CD4-positive, alpha-beta T cell (primary cell): ENCODE measurements at places on chromosomes 7 and 10. TPM values are rescaled to one million over a fixed set of nuclear protein-coding genes. Genes with fewer than 3 reads are reported as not detected.

The TET1 gene
- 1.5 TPM for total RNA-seq

The ZEB1 gene
- total RNA-seq: 134 TPM

- DNase-seq: no peak
These were observed 11.8 kb downstream of the CPED1 start for GRCh38 chr7:121000081-121000983.

DNA sequence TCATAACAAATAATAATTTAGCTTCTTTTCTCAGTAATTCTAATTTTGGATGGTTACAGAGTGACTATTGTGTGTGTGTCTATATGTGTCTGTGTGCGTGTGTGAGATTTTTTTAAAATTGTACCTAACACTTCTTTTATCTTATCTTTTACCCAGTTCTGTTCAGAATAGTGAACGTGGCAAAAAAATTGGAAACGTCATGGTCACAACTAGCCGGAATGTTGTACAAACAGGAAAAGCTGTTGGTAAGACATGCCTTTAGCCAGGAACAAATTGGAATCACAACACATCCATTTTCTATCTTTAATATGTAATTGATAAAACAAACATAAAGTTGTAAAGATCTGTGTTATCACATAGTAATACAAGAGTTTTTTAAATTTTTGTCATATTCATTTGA, 85.4 kb downstream of the AVL9 start:
- DNase-seq: no peak

- no peak for DNase-seq
These were observed 7.0 kb downstream of the EBF3 start for GRCh38 chr10:129956876-129957673.

- no peak for DNase-seq
These were observed 14.1 kb downstream of the CREM start for GRCh38 chr10:35140727-35141126.

DNA sequence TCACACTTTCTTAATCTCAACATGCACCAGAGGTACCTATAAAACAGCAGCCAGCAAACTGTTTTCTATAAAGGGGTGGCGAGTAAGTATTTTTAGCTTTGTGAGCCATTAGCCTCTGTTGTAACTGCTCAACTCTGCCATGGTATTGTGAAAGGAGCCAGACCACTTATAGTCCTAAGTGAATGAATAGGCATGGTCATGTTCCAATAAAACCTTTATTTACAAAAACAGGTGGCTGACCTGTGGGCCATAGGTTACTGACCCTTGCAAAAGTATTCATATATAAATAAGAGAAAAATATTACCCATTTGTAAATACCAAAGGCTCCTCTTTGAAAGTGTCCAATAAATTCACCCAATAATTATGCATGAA, 50.3 kb downstream of the ICA1 start:
- no peak for DNase-seq

DNA sequence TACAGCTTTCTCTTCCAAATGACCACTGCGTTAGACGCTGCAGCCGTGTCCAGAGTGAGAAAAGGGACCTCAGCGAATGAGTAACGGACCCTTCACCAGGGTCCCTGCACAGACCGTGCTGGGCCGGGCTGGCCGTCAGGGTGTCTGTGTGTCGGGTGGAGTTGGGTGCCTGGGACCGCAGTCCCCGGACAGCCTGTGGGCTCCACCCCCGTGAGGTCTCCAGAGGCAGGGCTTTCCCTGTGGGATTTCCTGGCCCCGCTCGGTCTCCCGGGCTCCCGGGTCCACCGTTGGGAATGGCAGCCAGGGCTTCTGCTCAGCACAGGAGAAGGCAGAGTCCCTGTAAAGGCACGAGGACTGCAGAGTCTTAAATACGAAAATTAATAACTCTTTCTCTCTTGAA, 509.7 kb downstream of the TCERG1L start:
- DNase-seq: no peak

DNA sequence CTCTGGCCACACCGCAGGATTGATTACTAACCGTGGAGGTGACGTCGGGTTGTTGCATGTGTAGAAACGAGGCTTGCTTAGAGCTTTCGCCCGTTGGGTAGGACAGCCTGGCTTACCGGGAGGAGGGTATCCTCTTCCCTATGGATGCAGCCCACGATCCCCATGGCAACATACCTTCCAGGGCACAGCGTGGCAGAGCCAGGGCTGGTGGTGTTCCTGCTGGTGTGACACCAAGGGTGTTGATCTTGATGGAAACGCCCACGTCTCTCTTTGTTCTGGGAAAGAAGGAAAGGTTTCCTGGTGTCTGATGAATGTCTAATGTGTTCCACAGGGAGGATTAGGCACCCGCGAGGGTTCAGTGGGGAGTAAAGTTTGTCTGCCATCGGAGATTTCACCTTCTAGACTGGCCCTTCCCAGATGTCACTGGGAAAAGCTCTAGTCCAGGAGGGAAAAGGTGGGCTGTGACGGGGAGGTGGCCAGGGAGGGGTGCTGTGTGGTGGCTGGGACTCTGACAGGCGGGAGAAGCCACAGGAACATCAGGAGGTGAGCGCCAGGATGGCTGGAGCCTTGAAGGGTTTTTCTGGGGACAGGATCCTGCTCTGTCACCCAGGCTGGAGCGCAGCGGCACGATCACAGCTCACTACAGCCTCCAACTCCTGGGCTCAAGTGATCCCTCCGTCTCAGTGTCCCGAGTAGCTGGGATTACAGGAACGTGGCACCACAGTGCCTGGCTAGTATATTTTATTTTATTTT, 102.1 kb downstream of the CUX1 start:
- no peak for DNase-seq

DNA sequence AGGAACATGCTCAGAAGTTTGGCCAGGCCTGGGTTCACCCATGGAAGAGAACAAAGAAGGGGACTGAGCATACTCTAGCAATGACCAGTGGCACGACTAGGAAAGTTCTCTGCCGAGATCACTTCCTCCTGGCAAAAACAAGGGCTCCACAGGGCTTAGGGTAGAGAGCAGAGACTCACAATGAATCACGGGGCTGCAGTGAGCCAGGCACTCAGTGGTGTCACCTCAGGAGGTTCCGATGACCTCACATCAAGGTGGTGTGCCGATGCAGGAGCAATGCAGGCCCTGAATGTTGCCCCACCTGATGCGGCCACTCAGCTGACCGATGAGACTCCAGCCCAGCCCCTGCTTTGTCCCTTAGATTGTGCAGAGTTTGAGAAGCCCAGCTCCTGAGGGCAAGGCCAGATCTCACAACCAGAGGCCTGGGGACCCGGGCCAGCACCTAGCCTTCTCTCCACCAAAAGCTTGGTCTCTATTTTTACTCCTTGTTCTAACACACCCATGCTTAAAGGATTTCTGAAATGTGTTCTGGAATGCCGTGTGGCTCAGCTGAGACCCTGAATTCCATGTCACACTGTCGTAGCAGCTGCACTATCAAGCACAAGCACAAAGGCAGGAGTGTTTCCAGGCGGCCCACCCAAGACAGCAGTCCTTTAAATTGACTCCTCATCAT, 60.9 kb downstream of the COBL start:
- no peak for DNase-seq

- no peak for DNase-seq
These were observed 110.3 kb downstream of the ZNF248 start for GRCh38 chr10:37747081-37747480.

- DNase-seq: no peak
These were observed 379.6 kb downstream of the ARL4A start for GRCh38 chr7:13067036-13067435.

DNA sequence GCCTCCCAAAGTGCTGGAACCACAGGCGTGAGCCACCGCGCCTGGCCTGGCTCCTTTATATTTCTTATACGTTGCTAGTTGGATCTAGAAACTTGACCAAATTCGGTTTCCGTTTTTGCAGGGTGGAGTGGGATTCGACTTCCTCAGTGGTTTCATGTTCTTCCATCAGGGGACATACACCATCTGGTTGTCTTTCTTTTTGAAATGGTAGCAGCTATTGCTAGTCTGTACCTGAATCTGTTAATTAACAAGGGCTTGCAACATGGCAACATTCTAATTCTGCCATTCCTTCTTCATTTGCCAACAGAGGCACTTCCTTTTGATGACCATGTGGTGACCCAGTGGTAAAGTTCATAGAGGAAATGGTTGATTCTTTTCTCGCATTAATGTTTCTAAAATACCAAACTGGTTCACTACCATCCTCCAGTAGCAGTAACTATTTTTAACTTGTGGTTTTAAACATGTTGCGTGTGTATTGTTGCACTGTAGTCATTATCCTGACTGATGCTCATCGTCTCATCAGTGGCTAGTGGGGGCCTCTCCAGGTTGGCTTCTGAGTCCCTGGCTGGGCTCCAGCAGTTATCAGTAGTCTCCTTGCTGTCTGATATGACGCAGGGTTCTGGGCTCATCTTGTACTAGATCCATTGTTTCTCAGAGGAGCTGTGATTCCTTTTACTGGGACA, 159.2 kb downstream of the RGS10 start:
- no peak for DNase-seq

- DNase-seq: no peak
These were observed 101.5 kb upstream of the ANKRD1 start for GRCh38 chr10:91022390-91022789.

GRCh38 chr10:62384057-62384446, 9.9 kb downstream of the ZNF365 start:
- peak; percentile 14 for DNase-seq

DNA sequence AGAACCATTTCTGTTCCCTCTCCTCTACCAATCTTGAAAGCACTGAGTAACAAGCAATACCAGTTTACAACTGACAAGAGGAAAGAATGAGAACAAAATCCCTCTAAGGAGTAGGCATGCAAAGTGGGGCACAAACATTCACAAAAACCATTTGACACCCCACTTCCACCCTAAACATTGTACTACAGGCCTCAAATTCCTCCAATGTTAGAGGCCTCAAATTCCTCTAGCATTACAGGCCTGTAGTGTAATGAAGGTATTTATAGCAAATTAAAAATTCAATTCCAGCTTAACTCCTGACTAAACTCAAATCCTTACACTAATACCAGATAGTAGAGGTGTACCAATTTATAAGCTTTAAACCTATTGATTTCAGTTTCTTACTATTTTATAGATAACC, 85.4 kb downstream of the SIRT1 start:
- DNase-seq: no peak

DNA sequence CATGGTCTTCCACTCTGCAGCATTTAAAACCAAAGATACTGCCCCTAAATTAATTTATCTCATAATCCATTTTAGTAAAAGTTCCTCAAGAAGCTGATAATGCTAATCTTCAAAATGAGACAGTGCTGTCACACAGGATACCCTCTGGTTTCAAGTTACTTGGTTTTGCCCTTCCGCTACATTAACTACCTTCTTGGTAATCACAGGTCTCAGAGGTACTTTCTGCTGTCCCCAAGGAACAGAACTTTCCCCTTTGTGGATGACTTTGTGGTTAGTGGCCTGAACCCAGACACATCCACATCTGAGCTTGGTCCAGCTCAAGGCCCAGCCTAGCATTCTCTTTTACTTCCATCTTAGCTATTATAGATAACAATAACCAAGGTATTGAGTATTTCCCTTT, 88.8 kb upstream of the TMEM26 start:
- no peak for DNase-seq

GRCh38 chr7:67738145-67738544, 741.5 kb downstream of the TYW1 start:
- DNase-seq: no peak

DNA sequence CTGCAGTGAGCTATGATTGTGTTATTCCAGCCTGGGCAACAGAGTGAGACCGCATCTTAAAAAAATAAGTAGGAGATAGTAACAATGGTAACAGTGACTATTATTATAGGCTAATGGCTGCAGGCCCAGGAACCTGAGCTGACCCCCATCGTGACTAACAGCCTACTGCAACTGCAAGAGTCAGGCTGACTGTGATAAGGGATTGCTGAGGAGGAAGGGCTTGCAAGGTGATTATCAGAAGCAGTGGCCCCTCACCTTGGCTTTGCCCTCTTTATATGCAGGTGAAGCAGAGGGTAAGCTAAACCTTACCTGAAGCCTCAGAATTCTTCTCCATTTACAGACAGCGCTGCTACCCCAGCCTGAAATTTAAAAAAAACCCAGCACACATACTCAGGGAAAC, 83.9 kb upstream of the SDK1 start:
- DNase-seq: no peak

DNA sequence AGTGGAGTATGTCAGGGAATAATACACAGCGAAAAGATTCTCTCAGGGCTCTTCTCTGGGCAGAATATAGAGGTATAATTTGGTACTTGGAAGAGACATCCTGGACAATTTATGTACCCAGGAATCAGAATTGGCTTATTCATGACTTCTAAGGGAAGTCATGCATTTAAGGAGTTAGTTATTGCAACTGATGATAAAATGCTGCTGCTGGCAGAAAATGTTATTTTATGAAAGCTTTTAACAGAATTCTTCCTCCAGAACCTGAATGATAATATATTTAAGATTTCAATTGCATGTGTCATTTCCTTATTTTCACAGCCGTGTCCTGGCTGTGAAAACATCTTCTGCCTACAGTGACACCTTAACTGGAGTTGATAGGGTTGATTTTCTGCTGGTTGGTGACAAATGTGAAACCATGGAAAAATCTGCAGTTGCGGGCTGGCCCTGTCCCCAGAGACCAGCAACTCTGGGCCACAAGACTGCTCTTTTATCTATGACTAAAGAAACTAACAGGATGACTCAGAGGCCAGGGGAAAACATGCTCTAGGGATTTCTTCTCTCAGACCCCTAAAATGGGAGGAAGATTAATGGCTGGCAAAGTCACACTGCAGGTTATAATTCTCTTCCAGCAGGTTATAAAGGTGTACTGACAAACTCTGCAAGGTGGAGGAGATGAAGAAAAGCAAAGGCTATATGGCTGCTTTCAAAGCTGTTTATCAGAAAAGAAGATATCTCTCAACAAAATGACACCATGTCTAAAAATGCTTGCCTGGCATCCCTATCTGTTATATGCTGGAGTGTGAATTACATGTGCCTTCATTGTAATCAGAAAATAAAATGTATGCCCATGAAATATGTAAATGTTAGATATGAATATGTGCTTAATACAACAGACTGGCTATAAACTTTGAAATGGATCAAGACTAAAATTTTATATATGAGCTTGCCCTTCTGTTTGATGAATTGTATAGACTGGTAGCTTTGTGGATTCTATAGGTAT, 12.1 kb upstream of the TRUB1 start:
- no peak for DNase-seq

- DNase-seq: no peak
These were observed 33.0 kb upstream of the UNC5B start for GRCh38 chr10:71179382-71179781.

DNA sequence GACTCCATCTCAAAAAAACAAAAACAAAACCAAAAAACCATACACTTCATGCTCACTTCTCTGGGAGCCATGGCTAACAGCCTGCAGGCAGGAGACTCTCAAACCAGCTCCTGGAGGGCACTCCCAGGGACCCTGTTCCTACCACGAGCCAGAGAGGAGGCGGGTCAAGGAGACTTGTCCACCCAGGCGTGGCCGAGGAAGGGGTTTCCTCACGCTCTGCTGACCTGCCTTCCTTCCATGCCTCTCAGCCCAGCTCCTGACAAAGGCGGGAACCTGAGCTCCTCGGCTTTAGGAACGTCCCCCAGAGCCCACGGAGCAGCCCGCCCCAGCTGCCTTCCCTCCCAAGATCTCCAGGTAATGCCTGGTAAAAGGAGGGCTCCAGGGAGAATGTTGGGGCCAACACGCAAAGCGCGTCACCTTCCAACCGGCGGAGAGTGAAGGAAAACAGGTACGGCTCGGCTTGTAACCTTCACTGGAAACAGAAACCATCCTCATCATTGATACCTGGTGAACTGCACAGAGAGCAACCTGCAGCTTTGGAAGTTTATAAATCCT, 9.5 kb downstream of the GPR146 start:
- DNase-seq: no peak
